Central memory CD8-positive, alpha-beta T cell (primary cell): ENCODE measurements at places on chromosomes 2 and 18.
A peak's percentile ranks its signal among the peaks of the same experiment; 100 is the strongest.

DNA sequence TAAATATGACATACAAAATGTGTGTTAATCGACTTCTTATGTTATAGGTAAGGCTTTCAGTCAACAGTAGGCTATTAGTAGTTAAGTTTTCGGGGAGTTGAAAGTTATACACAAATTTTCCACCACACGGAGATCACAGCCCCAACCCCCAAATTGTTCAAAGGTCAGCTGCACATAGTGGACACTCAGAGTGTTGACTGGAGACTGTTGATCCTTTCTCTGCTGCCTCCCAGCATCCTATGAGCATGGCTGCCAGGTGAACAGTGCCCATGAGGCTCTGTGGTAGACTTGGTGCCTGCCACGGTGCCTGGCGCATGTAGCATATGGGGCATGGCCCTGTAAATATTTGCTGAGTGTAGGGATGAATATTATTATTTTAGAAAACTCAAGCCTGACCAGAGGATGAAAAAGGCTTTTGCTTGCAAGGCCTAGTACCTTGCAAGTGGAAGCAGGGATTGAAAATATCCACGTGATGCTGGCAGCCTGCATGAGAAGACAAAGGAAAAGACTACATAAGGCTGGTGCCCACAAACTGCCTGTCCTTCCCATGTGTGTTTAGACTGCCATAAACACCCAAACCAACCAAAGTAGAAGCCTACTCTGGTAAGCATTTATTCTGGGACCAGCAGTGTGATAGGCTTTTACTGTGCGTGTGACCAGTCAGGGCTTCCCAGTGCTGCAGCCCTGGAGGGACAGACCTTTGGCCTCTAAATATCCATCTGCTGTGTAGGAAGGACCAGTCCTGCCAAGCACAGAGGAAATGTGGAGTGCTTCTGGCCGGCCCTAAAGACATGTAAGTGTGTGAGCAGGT lies 226.1 kb downstream of the LDLRAD4 start:
- no peaks in the 10 kb centered on the region for H3K36me3 ChIP-seq
- H3K27ac ChIP-seq, result no peak overlapping the region
- H3K4me3 ChIP-seq, result no peak overlapping the region
- DNase-seq, result no peak
- no peaks in the 10 kb centered on the region for H3K27me3 ChIP-seq

- H3K4me1 ChIP-seq, result no peaks in the 10 kb centered on the region
- H3K27ac ChIP-seq, result no peak overlapping the region
- H3K4me3 ChIP-seq, result no peak overlapping the region
- H3K27me3 ChIP-seq, result peaks cover 3% of the 10 kb centered on the region
- DNase-seq, result no peak
Observed at GRCh38 chr2:53562407-53562806, 205.2 kb upstream of the CHAC2 start.

- peaks cover 5% of the 10 kb centered on the region for H3K4me1 ChIP-seq
- no peaks in the 10 kb centered on the region for H3K27me3 ChIP-seq
- H3K27ac ChIP-seq, result peak overlapping the region; percentile 86
- H3K36me3 ChIP-seq, result peaks cover under 1% of the 10 kb centered on the region
Observed at GRCh38 chr2:71417300-71418202, 35.8 kb upstream of the DYSF start.

- H3K4me3 ChIP-seq, result no peak overlapping the region
- peaks cover 7% of the 10 kb centered on the region for H3K36me3 ChIP-seq
- H3K4me1 ChIP-seq, result no peaks in the 10 kb centered on the region
- H3K27me3 ChIP-seq, result no peaks in the 10 kb centered on the region
Observed at GRCh38 chr2:182784777-182785176, 68.7 kb downstream of the DNAJC10 start.

DNA sequence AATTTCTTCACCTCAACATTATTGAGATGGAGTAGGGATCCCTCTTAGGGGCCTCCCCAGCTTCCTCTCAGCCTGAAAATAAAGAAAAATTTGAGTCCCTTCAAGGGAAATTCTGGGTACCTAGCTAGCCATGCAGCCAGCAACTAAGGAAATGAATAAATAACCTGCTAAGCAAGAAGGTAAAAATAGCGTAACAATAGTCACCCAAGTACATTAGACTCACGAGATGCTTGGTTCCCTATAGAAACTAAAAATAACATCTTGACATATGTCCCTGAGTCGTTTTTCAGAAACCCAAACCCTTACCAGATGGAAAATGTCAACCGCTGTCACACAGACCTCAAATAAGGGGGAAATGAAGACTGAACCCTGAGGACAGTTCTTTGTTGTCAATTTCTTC lies 51.9 kb downstream of the CACNB4 start:
- no peaks in the 10 kb centered on the region for H3K4me1 ChIP-seq
- no peak for DNase-seq
- no peak overlapping the region for H3K27ac ChIP-seq
- no peak overlapping the region for H3K4me3 ChIP-seq

- H3K4me1 ChIP-seq, result no peaks in the 10 kb centered on the region
- no peaks in the 10 kb centered on the region for H3K36me3 ChIP-seq
- H3K27me3 ChIP-seq, result peaks cover 11% of the 10 kb centered on the region
- H3K27ac ChIP-seq, result no peak within 1 kb of the TSS
- peak within 1 kb of the TSS; percentile 34 for H3K4me3 ChIP-seq
Observed at GRCh38 chr18:72867746-72868584, at the start of gene NETO1. Gene NETO1, minus strand, starts transcription at chr18:72867987. Its CDS starts 696 bp downstream, at chr18:72867291.

DNA sequence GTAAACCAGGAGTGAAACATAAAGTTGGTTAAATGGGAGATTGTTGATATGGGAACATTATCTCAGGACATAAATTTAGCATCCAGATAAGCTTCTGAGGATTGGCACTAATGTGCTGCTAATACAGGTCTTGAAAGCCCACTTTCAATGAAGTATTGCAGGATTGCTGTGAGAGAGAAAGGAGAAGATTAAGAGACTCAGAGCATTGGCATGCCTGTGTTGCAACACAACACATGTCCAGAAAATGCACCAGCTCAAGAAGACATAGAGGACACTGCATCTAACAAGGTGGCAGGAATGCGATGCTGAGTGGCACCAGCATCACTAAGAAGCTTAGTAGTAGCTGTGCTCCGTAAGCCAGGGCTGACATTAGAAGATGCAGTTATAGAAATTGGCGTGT lies 728.9 kb downstream of the SUCLG1 start:
- no peaks in the 10 kb centered on the region for H3K4me1 ChIP-seq
- no peak overlapping the region for H3K27ac ChIP-seq
- H3K4me3 ChIP-seq, result no peak overlapping the region
- no peaks in the 10 kb centered on the region for H3K27me3 ChIP-seq
- DNase-seq, result no peak
- no peaks in the 10 kb centered on the region for H3K36me3 ChIP-seq

- DNase-seq, result no peak
- peak overlapping the region; percentile 14 for H3K27ac ChIP-seq
Observed at GRCh38 chr2:86608832-86609410, 14.7 kb downstream of the RNF103 start.

- no peak for DNase-seq
- H3K27ac ChIP-seq, result no peak overlapping the region
- no peak overlapping the region for H3K4me3 ChIP-seq
- no peaks in the 10 kb centered on the region for H3K27me3 ChIP-seq
- H3K36me3 ChIP-seq, result no peaks in the 10 kb centered on the region
- no peaks in the 10 kb centered on the region for H3K4me1 ChIP-seq
Observed at GRCh38 chr2:64692401-64692800, 38.7 kb upstream of the SERTAD2 start.

GRCh38 chr2:1808981-1809422 lies 64.7 kb upstream of the PXDN start:
- H3K36me3 ChIP-seq, result no peaks in the 10 kb centered on the region
- no peak for DNase-seq
- no peak overlapping the region for H3K27ac ChIP-seq
- H3K4me1 ChIP-seq, result no peaks in the 10 kb centered on the region
- no peak overlapping the region for H3K4me3 ChIP-seq
- no peaks in the 10 kb centered on the region for H3K27me3 ChIP-seq

DNA sequence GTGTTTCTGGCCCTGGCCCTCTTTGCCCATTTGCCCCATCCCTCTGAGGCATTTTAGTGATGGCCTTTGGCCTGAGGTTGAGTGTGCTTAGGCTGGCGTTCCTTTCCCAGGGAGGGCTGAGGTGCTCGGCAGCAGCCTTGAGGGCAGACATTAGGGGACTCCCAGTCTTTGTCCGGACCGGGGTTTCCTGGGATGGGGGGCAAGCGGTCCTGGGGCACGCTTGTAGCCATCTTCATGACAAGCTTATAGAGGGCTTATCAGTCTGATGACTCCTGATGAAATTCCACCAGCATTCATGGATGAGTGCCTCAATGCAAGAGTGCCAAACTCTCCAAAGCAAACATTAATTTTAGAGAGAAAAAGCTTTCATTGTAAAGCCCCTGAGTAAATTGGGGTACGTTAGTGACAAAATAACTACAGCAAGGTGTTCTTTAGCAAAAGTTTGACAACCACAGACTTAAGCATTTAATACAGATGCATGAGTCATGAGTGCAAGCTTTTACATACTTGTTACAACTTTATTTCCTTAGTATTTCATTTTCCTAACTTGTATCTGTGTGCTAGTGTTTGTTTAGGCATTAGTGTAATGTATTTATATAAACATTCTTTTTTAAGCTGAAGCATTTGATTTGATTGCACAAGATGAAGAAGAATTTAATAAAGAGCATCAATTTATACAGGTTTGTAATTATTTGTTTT lies 45.6 kb downstream of the CEP192 start:
- no peak overlapping the region for H3K4me3 ChIP-seq
- H3K36me3 ChIP-seq, result peaks cover 39% of the 10 kb centered on the region
- peaks cover 26% of the 10 kb centered on the region for H3K4me1 ChIP-seq
- H3K27me3 ChIP-seq, result no peaks in the 10 kb centered on the region

- DNase-seq, result no peak
- H3K27me3 ChIP-seq, result no peaks in the 10 kb centered on the region
- peak overlapping the region; percentile 52 for H3K27ac ChIP-seq
- peak overlapping the region; percentile 51 for H3K4me3 ChIP-seq
- H3K36me3 ChIP-seq, result peaks cover 34% of the 10 kb centered on the region
Observed at GRCh38 chr2:12727641-12728040, 10.9 kb downstream of the TRIB2 start.

DNA sequence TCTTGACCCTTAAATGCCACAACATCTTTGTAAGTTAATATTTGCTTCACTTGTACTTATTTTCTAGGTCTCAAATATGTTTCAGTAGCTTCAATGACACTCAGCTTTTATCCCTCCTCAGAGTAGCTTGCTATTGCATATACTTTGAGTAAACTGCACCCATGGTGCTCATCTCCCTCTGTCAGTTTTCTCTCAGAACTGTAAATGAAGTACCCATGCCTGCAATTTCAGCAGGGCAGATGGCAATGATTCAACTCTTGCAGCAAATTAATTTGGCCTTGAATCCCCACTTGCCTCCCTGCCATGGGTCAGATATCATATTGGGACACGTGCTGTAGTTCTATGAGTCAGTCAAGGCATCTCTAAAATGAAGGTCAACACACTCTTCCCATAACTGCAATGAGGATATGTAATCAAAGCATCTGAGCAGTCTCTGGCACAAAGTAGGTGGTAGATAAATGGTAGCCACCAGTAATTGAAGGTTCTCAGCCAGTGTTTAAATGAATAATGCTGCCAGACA lies 225.8 kb downstream of the PIEZO2 start:
- no peak for DNase-seq
- H3K4me1 ChIP-seq, result no peaks in the 10 kb centered on the region
- no peaks in the 10 kb centered on the region for H3K36me3 ChIP-seq
- no peak overlapping the region for H3K4me3 ChIP-seq
- no peak overlapping the region for H3K27ac ChIP-seq
- peaks cover 12% of the 10 kb centered on the region for H3K27me3 ChIP-seq

- DNase-seq, result no peak
- H3K27me3 ChIP-seq, result no peaks in the 10 kb centered on the region
- H3K4me3 ChIP-seq, result no peak overlapping the region
- no peak overlapping the region for H3K27ac ChIP-seq
- H3K36me3 ChIP-seq, result peaks cover 3% of the 10 kb centered on the region
- H3K4me1 ChIP-seq, result peaks cover 14% of the 10 kb centered on the region
Observed at GRCh38 chr2:197360744-197361156, 50.2 kb upstream of the ANKRD44 start.

- peaks cover 3% of the 10 kb centered on the region for H3K36me3 ChIP-seq
- no peak overlapping the region for H3K4me3 ChIP-seq
- H3K27ac ChIP-seq, result no peak overlapping the region
- DNase-seq, result no peak
- no peaks in the 10 kb centered on the region for H3K4me1 ChIP-seq
- H3K27me3 ChIP-seq, result peaks cover 10% of the 10 kb centered on the region
Observed at GRCh38 chr18:47719096-47719780, 211.2 kb downstream of the SMAD2 start.

GRCh38 chr2:172373076-172373475 lies 54.3 kb upstream of the ITGA6 start:
- no peaks in the 10 kb centered on the region for H3K36me3 ChIP-seq
- H3K4me3 ChIP-seq, result no peak overlapping the region
- no peak overlapping the region for H3K27ac ChIP-seq
- no peak for DNase-seq

DNA sequence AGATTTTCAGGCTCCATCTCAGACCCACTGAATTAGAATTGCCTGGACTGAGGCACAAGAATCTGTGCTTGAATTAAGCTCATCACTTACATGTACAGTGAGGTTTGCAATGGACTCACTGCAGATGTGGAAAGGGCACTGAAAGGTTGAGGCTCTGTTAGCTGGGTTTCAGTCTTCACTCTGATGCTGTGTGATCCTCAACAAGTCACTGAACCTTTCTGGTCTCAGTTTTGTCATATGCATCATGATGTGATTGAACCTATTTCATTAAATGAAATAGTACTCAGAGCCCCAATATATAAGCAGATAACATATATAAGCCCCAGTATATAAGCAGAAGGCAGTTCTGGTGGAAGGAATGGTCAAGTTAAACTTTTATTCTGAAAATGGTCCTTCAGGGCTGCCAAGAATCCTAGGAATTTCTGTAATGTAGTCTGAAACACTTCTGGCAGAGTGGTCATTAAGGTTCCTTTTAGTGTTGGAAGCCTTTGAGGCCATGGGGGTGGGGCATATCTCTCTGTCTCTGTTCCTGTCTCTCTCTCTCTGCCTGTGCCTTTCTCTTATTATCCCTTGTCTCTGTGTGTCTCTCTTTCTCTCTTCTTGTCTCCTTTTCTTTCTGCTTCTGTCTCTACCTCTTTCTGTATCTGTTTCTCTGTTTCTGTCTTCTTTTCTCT lies 110.4 kb downstream of the ADCYAP1 start:
- no peaks in the 10 kb centered on the region for H3K36me3 ChIP-seq
- no peak for DNase-seq
- no peaks in the 10 kb centered on the region for H3K27me3 ChIP-seq

DNA sequence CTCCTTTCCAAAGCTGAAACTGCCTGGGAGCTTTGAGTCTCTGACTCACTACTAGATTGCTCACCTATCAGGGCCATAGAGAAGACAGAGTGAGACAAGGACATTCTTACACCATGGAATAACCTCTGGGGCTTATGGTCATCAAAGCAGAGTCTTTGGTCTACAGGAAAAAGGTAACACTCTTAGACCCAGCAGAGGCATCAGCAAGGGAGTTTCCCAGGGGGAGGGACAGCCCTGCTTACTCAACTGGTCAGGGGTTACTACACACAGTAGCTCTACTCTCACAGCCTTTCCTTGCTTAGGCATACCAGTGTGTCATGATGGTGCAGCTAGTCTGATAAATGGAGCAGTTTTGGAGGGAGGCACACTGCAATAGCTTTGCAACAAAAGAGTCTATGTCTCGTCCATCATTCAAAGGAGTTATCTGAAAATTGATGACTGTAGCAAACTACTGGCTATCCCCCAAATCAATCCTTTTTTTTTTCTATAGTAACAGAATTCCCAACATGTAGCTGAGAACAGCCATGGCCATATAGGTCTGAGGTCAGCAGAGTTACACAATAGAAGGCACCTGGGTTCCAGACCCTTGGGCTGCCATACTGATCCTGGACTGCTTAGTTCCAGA lies 22.4 kb upstream of the CD28 start:
- H3K4me1 ChIP-seq, result peaks cover 13% of the 10 kb centered on the region
- no peak for DNase-seq
- no peaks in the 10 kb centered on the region for H3K27me3 ChIP-seq
- no peak overlapping the region for H3K27ac ChIP-seq
- H3K4me3 ChIP-seq, result no peak overlapping the region
- no peaks in the 10 kb centered on the region for H3K36me3 ChIP-seq
